Stimulated activated CD8-positive, alpha-beta memory T cell treated with anti-CD3 and anti-CD28 coated beads, Interleukin-7, amount 100 ng/mL, for 4 hours (primary cell): ENCODE measurements at places on chromosomes 2 and 18.

- DNase-seq: no peak
Observed at GRCh38 chr2:179479947-179480346, 215.3 kb upstream of the SESTD1 start.

- DNase-seq: no peak
Observed at GRCh38 chr18:12048010-12048826, 45.4 kb upstream of the ANKRD62 start.

DNA sequence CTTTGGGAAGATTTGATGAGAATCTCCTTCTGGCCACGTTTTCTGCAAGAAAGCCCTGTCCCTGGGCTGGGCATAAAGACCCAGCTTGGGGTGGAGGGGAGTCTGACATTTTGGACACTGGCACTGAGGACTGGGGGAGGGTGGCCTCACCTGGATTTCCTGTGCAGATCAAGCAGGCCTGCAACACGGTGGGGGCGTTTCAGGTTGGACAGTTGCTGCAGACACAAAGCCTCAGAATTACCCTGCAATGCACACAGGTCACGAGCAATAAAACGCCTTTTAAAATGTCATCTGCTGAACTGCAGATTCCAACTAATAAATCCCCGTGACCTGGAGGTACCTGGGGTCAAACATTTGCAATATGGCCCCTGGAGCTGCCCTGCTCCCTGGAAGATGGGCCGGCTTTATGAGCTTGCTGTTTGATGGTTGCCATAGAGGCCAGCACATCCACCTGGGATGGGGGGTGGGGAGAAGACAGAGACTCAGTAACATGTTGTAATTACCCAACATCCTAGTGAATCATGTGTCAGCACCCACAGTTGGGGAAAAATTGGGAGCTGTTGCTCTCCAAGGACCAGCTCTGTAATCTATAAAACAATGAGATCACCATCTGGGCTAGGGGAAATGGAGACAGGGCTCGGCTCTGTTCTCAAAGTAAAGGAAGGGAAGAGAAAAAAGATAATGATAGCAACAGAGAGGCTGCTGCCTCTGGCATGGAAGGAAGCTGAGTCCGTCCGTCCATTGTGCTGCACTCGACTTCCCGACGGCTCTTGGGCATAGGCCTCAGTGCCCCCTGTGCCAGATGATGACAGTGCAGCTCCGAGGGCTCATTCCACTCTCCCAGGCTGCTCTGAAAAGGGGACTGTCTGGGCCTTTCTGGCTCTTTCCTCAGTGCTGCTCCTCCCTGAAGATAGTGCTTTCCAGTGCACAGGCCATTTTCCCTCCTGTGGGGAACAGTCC, 340.3 kb downstream of the CYRIA start:
- no peak for DNase-seq

DNA sequence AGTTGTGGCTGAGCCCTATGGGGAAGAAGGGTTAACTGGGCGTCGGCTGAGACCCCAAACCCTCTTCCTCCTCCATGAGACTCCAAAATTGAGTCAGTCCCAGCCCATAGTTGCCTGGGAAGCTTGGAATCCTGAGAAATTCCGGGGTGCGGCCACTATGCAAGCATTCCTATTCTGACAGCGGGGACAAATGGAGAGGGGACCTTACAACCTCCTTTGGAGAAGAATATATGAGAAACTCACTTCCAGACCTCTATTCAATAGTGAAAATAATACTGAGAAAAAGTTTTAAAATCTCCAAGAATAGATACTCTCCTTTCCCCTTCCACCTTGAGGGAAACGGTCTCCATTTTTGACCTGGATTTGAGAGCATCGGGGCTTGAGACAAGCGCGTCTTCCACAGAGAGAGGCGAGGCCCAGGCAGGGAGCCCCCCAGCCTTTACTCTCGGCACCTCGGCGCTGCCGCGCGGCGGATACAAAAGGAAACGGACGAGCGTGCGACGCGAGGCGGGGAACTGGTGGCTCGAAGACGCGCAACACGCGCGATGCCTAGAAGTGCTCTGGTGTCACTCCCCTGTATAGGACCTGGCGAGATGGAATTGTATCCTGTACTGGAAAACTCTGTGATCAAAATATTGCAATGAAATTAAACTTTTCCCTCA, 11.1 kb downstream of the NR4A2 start:
- no peak for DNase-seq

- DNase-seq: no peak
Observed at GRCh38 chr2:126616606-126617069, 39.3 kb upstream of the GYPC start.

DNA sequence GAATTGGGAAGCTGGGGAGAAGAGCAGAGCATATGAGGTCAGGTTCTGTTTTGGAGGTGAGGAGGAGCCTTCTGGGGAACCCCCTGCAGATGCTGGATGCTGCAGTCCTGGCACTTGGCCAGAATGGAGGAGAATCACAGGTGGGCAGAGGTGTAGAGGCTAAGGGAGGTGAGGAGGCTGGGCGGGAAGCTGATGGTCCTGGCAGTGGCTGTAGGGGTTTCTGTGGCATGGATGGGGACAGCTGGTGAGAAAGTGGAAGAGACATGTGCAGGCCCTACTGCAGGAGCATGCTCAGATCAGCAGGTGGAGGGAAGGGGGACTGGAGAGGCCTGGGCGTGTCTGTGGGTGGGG, 101.3 kb downstream of the DYSF start:
- no peak for DNase-seq

- no peak for DNase-seq
Observed at GRCh38 chr2:4693266-4693665, 989.9 kb downstream of the DCDC2C start.

GRCh38 chr18:54957996-54958395, 1.3 kb downstream of the CCDC68 start:
- no peak for DNase-seq

DNA sequence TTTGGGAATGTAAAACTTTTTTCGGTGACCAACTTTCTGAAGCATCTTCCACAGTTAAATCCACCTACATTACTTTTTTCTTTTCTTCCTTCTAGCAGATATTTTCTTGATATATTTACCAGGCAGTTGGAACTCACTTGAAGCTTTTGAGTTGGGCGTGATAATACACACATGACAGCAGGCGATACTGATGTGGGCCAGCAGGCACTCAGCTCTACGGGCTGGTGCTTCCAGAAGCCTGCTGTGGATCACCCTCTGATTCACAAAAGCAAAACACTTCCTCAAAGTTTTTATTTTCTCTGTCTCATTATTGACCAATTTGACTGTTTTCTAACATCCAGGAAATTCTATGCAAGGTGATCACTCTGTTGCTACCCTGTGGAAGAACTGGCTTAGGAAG, 22.9 kb downstream of the GRHL1 start:
- no peak for DNase-seq
